ENCODE measurements at places on chromosomes 1 and 21.
A peak's percentile ranks its signal among the peaks of the same experiment; 100 is the strongest.

DNA sequence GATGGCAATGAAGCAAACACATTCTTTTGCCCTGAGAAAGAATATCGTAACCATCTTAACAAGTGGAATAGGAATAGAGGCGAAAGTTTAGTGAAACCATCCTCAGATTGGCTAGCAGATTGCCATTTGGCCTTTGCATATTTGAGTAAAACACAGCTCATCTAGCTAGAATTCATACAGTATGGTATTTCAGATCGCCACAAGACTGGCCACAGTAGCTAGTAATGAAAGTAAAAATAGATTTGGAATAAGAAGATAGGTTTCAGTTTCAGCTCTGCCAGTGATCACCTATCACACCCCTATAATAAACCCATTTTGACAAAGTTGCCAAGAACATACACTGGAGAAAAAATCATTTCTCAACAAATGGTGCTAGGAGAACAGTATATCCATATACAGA, 294.9 kb downstream of the LRRIQ3 start:
- no peak for DNase-seq

GRCh38 chr1:150874455-150875196, 1.8 kb downstream of the ARNT start:
- DNase-seq, result no peak

- DNase-seq, result no peak
Observed at GRCh38 chr1:11541956-11542355, 63.0 kb downstream of the DISP3 start.

GRCh38 chr1:1786836-1787605, 8.8 kb upstream of the NADK start:
- no peak for DNase-seq

DNA sequence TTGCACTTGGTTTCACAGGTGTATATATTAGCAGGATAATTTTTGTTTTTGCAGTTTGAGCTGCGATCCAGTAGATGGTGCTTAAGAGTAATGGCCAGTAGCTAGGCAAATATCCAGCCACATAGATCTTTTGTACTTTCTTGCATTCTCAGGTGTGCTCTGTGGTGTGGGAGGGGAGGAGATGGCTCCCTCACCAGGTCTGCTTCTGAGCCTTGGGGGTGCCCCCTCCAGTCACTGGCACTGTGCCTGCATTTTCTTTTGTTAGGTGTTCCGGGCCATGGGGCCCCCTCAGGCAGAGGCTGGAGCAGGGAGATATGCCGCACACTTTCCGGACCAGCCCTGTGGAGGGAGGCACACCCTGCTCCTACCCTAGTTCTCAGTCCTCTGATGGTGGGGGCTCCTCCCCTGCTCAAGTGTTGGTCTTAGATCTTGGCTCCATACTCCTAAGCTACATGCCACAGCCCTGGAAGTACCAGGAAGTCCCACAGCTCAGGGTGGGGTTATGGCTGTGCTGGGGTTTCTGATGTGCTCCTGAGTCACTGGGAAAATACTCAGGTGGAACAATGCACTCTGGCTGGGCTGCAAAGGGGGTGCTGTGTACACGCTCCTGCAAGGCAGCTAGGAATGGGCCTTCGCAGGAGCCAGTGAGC, 197.6 kb upstream of the DMRTA2 start:
- no peak for DNase-seq

DNA sequence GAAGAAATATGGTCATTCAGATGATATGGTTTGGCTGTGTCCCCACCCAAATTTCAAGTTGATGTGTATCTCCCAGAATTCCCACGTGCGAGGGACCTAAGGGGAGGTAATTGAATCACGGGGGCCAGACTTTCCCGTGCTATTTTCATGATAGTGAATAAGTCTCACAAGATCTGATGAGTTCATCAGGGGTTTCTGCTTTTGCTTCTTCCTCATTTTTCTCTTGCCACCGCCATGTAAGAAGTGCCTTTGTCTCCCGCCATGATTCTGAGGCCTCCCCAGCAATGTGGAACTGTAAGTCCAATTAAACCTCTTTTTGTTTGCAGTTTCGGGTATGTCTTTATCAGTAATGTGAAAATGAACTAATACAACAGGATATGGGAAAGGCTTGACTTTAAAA, 1.4 kb upstream of the DPM3 start:
- DNase-seq, result no peak

GRCh38 chr1:154806333-154806732, 63.7 kb downstream of the KCNN3 start:
- DNase-seq, result no peak

DNA sequence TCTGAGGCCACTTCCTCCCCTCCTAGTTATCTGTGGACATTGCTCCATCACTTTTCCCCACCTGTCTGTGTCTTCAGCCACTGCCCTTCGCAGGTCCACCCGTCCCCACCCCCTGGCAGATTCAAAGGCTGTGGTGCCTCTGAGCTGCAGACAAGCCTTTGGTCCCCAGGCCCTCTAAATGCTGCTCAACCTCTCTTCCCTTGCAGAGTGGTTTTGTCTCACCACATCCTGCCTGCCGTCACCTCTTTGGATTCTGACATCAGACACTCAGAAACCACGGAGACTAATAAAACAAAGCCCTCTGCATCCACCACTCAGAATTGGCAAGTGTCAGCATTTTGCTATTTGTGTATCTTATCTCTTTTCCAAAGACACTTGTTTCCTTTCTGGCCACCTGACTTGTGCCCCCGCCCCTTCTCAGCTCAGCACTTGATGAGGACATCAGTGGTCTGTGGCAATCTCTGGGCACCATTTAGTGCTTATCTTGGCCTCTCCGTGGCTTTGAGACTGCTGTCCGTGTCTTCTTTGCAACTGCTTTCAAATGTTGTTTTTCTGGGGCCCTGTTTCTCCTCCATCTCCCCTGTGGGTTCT, 7.7 kb downstream of the CNIH3 start:
- peak; percentile 50 for DNase-seq

- no peak for DNase-seq
Observed at GRCh38 chr1:201714542-201715329, 114.2 kb upstream of the IPO9 start.

GRCh38 chr1:211518330-211519289, 26.6 kb upstream of the RD3 start:
- no peak for DNase-seq

GRCh38 chr1:94962409-94963265, 35.7 kb upstream of the CNN3 start:
- DNase-seq, result no peak

DNA sequence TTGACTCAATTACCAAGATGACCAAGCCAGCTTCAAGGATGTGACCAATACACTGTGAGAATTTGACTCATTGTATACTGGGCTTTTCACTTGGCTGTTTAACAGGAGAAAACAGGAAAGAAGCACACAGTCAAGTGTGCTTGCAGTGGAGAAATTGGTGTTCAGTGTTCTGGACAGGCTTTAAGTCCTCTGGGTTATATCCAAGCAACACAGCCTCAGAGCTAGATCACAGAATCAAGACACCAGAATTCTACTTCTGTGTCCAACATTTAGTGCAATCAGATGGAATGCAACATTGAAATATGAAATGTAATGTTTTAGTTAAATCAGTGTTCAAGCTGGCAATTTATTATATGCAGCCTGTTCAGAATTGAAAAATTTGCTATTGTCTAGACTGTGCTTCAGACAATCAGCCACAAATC, 694.4 kb downstream of the LTN1 start:
- no peak for DNase-seq

DNA sequence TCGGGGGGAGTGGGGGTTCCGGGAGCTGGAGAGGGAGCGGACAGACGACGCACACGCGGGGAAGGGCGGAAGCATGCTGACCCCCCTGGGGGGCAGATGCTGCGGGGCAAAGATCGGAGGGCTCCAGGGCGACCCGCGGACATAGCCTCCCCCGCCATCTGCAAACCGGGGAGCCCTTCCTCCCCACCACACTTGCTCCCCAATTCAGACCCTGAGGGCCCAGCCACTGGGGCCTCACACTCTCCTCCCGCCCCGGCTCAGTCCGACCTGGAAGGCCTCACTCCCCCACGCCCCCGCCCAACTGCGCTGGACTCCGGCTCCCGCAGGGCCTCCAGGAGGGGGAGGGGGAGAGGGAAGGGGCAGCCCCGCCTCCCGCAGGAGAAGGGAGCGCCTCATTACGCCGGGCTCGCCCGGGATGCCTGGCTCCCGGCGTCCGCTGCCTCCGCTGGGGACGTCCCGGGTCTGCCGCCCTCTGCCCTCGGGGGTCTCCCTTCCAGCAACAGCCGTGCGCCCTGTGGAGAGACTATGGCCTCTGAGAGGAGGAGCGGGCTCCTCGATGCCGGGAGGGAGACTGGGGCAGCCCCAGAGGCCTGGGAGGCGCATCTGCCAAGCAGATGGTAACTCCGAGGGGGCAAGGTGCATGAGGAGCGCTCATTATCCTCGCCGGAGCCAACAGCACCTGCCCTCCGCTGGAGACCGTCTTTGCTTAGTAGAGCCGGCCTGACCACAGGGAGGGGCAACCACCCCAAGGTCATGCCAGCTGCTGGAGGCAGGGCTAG, 636 bp upstream of the CAMK2N1 start:
- no peak for DNase-seq

GRCh38 chr1:203278082-203278884, 27.0 kb upstream of the BTG2 start:
- DNase-seq, result no peak

DNA sequence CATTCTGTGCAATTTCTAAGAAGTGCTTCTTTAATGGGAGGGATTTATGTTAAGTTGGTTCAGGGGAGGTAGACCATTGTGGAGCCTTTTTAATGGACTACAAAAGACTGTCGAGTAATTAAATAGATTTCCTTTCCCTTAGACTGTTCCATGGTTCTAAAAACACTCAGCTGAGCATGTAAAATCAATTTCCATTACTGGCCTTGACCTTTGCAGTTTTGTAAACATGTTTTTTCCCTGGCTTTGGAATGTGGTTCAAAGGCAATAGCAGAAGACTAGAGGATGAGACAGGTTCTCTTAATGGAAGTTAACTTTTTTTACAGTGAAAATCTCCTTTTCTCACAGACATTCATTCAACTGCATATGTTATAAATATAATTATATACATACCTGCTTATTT, 37.6 kb upstream of the BTG3 start:
- no peak for DNase-seq

DNA sequence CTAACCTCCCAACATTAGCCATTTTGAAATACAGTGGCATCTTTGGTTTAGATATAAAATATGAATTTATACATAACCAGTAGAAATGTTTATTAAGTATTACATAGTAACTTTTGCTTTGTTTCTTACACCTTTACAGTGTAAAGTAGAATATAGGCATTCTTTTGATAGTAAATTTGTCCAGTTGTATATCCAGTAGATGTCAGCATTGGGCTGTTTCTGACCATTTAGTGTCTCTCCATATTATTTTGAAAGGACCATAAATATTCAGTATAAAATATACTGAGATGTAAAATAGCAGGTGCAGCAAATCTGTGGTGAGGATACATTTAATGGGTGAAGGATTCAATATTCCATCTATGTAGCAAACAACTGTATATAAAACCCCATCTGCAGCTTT, 115.8 kb upstream of the ZRANB2 start:
- no peak for DNase-seq

GRCh38 chr1:115274467-115274866, 63.6 kb downstream of the NGF start:
- DNase-seq, result no peak

GRCh38 chr1:222996310-222996975, 146.6 kb downstream of the TLR5 start:
- DNase-seq, result no peak

- DNase-seq, result no peak
Observed at GRCh38 chr1:202281316-202282024, 60.3 kb downstream of the UBE2T start.

GRCh38 chr1:235063068-235063765, 65.4 kb downstream of the TOMM20 start:
- DNase-seq, result no peak

- DNase-seq, result no peak
Observed at GRCh38 chr1:51442616-51443015, 76.5 kb downstream of the EPS15 start.

GRCh38 chr1:202586018-202586821, 124.0 kb downstream of the SYT2 start:
- no peak for DNase-seq

GRCh38 chr1:3422638-3423037, 31.8 kb upstream of the ARHGEF16 start:
- no peak for DNase-seq

DNA sequence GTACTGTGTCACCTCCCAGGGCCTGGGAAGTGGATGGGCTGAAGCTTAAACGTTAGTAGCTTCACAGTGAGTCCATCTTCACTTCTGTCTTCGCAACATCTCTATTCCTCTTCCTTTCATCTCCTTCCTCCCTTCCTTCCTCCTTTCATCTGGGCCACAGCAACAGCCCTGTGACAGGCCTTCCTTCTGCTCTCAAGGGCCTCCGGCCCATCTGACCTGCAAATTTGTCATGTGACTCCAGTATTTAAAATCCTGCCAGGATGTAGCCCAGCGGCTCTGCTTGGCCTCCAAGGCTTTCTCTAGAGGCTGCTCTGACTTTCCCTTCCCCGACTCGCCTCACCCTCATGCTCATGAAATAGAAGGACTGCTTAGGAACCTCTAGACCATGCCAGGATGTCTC, 10.9 kb upstream of the BATF3 start:
- DNase-seq, result no peak

GRCh38 chr1:213968146-213968825, 19.5 kb upstream of the PROX1 start:
- DNase-seq, result no peak

GRCh38 chr1:66253330-66253921, 280.5 kb upstream of the SGIP1 start:
- no peak for DNase-seq

- DNase-seq, result no peak
Observed at GRCh38 chr1:39411526-39412478, 79.6 kb upstream of the BMP8A start.

GRCh38 chr1:227756172-227756959, 21.1 kb downstream of the SNAP47 start:
- DNase-seq, result no peak

DNA sequence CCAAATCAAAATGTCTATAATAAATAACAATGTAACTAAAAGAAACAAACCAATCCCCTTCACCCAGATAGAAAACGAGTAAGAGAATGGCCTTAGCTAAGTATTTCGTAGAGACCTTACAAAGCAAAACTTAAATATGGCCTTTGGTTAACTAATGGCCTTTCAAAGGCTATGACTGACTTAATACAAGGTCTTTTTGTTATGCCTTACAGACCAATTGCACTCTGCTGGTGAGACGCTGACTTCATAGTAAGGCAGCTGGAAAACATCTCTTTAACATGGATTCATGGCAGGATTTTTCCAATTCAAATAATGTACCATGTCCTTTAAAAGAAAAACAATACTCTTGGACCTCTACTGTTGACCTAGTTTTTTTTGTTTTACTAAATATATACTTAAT, 15.8 kb upstream of the TBCE start:
- DNase-seq, result no peak
